ENCODE measurements at places on chromosomes 1 and 21.
A peak's percentile ranks its signal among the peaks of the same experiment; 100 is the strongest.

DNA sequence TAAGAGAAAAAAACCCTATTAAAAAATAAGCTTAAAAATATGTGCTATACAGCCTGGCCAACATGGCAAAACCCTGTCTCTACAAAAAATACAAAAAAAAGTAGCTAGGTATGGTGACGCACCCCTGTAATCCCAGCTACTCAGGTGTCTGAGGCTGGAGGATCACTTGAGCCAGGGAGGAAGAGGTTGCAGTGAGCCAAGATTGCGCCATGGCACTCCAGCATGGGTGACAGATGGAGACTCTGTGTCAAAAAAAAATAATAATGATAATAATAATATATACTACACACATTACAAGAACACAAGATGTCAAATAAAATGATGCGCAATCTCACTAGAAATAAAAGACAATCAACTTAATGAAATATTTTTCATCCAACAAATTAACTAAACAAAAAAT is 22.9 kb downstream of the NRDC start:
- DNase-seq = no peak

- DNase-seq = peak; percentile 88
Measured at GRCh38 chr1:47409311-47410067, 6.6 kb upstream of the FOXE3 start.

GRCh38 chr21:42352441-42353095 is 1.8 kb upstream of the TFF2 start:
- no peak for DNase-seq

- no peak for DNase-seq
Measured at GRCh38 chr1:56389813-56390212, 189.6 kb downstream of the PLPP3 start.

DNA sequence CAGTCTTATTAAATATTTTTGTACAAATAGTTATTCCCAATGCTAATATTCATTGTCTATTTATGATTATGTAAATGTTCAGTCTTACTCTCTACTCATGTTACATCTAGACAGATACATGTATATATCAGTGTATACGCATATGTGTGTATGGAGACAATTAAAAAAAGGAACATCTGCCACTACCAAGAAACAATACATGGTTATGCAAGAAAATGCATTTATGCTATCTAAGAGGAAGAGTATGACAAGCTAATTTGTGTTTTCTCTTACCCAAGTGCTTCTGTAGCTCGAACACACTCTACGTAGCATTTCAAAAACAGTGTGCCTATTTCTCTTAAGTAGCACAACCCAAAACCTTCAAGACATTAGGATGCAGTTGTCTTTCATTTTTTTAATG is 6.1 kb upstream of the RLF start:
- DNase-seq = no peak

DNA sequence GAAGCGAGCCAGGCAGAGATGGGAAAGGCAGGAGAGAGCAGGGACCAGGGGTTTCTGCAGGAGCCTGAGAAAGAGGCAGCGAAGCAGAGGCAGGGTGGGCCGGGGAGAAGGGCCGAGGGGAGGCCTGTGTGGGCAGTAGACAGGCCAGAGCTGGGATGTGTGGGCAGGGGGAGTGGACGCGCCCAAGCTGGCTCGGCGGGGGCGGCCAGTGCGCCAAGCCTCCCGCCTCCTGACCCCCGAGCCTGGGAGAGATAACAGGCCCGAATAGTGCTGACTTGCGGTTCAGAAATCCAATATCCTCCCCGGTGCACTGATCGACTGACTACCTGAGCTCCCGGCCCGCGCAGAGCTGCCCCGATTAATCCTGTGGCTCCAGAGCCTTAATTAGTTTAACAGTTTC is 41.9 kb downstream of the AHDC1 start:
- DNase-seq = no peak

GRCh38 chr1:236172041-236172579 is 29.8 kb downstream of the GPR137B start:
- DNase-seq = peak; percentile 59

DNA sequence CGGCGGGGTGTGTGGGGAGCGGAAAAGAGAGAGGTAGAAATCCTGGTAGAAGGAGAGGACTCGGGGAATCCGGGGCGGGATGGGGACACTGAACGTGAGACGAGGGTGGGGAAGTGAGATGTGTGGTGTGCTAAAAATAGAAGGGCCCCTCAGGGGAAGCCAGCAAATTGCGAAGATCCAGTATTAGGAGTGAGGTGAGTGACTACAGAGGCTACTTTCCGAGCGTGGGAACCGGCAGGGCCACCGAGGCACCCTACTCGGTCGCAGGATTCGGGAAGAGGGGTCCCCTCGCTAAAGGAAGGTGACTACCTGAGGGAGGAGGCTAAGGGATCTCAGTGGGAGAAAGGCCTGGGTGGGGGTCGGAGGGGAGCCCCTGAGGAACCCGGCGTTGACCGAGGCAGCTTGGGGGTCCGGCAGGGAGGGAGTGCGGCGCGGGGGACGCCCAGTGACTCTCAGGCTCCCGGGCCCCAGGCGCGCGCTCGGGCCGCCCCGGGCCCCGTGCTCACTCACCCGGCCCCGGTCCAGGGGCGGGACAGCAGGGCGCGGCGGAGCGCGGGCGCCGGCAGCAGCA is 318 bp downstream of the ALDH4A1 start:
- DNase-seq = peak; percentile 9

DNA sequence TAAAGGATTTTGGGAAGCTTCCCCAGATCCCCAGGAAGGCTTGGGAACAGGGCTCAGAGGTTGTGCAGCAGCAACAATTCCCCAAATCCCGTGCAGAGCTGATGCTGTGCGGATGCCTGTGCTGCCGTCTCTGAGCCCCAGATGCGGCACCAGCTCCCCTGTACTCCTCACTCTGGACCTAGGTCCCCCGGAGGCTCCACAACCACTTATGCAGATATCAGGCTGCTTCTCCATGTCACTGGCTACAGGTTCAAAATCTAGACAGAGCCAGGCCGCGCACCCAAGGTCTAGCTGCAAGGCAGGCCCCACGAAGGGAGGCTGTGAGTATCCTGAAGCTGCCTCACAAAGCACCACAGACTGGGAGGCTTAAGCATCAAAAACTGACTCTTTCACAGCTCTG is 81.6 kb downstream of the PDE9A start:
- DNase-seq = no peak

DNA sequence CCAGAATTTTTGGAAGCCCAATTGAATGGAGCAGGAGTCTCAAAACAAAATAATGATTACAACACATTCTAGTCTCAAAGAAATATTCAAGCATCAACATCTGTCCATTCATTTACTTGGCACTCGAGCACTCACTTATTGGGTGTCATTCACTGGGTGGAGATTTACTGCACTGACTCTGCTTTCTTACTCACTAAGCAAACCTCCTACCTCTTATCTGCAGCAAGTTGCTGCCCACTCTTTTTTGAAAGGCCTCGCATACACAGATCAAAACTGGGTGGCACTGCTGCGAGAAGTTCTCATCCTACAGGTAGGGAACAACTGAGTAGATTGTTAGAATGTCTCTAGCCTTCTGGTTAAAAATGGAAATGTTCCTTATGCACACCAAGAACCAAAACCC is 18.0 kb downstream of the RHBDL2 start:
- no peak for DNase-seq

GRCh38 chr1:17360272-17360956 is 11.6 kb upstream of the PADI6 start:
- DNase-seq = no peak

GRCh38 chr1:94606471-94606870 is 64.9 kb upstream of the F3 start:
- DNase-seq = no peak

DNA sequence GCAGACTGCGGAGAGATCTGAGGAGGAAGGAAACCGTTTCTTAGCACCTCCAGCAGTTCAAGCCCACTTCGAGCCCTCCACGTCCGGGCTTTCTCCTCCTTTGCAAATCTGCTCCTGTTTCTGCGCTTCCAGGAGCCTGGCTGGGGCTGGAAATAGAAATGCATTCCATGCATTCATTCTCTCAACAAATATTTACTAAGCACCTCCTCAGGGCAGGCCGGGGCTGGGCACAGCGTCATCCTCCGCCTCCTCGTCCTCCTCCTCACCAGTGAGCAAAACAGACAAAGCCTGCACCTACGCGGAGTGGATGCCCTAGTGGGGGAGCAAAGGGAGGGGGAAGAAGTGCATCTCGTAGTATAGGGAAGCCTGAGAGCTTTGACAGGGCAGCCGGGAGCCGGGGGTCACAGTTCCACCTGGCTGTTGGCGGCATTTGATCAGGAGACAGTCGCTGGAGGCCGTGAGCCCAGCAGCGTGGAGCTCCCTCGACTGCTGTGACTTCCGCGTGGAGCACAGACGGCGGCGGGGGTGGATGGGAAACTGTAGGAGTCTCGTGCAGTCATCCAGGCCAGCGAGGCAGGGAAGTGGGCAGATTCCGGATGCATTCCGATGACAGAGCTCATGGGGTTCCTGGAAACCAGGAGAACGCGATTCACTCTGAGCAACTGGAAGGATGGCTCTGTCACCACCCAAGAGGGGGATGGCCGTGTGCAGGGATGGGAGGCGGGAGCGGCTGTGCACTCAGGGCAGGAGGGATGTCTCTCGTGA is 93.5 kb downstream of the SIK1 start:
- peak; percentile 95 for DNase-seq

GRCh38 chr1:191582169-191582568 is 576.1 kb upstream of the RGS18 start:
- DNase-seq = no peak

- peak; percentile 61 for DNase-seq
Measured at GRCh38 chr1:186905561-186905960, 76.8 kb downstream of the PLA2G4A start.

- DNase-seq = no peak
Measured at GRCh38 chr1:95246511-95246910, 12.5 kb downstream of the RWDD3 start.

DNA sequence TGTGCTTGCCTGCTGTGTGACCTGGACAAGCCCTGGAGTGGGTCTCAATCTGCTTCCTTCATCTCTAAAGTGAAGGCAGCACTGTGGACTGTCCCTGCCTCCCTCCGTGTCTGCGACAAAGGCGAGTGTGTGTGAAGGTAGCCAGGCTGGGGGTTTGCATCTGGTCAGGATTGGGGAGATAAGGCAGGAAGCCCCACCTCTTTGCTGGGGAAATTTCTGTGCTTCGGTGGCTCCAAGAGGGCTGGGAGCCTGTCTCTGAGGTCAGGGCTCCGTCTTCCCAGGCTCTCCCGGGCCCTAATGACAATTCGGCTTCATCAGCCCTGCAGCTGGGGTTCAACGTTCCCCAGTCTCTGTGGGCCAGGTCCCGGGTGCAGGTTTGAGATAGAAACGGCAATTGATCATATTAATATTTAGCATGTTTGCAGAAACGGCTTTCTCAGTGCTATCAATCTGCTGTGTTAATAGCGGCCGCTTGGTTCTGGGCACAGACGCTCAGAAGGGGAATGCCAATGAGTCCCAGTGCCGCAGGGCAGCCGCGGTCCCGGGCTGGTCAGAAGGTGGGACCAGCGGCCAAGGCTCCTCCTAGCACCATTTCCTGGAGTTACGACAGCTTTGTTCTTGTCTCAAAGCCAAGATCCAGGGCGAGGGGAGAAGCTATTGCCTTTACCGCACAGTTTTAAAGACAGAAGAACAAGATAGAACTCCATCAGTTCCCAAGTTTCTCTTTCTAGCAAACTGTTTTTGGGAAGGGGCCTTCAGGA is 105.7 kb downstream of the PRDM16 start:
- DNase-seq = peak; percentile 28

DNA sequence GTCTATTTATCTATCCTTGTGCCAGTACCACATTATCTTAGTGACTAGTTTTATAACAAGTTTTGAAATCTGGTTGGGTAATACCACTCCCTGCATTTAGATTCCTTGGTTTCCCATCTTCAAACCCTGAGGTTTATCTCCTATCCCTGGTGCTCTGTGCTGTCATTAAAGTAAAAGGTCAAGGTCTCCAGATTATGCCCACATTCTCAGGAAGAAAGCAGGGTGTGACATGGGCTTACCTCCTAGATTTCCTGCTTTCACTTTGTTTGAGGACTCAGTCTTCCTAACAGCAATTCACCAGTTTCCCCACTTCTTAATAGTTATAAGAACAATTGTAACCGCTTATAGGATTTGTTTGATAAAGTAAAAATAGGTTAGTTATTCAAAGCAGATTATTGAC is 86.0 kb downstream of the CACHD1 start:
- DNase-seq = no peak

GRCh38 chr1:96524100-96524499 is 197.5 kb upstream of the PTBP2 start:
- no peak for DNase-seq

DNA sequence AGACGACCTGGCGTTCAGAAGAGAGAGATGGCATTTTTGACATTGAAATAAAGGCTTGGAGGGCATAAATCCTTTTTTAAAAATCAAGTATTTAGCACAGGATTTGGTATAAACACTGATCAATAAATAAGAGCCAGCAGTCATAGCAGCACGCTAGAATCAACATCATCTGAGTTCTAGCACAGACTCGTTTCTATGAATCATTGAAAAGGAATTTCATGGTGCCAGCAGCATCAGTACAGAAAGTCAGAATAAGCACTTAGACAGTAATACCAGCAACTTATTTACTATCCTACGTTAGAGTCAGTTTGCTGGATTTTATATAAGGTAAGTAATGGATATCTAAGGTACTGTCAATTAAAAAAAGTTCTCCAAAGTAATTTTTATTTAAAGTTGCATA is 119.3 kb downstream of the HLCS start:
- peak; percentile 76 for DNase-seq

GRCh38 chr1:10724948-10725847 is 71.2 kb downstream of the CASZ1 start:
- peak; percentile 90 for DNase-seq

DNA sequence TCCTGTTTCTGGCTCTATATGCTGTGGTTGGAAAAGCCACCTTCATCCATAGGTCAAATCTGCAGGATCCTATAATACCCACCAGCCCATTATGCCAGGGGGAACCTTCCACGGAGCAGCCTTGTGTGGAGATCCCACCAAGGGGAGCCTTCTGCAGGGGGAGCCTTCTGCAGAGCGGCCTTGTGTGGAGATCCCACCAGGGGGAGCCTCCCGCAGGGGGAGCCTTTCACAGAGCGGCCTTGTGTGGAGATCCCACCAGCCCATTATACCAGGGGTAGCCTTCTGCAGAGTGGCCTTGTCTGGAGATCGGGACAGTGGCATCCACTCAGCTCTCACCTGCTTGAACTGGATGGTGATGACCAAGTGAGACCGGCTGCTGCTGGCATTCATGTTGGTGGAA is 85.3 kb downstream of the SCCPDH start:
- DNase-seq = no peak

- DNase-seq = no peak
Measured at GRCh38 chr1:26072305-26072704, 4.9 kb upstream of the TRIM63 start.

All from fibroblast of skin of abdomen (primary cell).